ENCODE measurements at places on chromosomes 11 and 22. TPM values are rescaled to one million over a fixed set of nuclear protein-coding genes. Genes with fewer than 3 reads are reported as not detected.

Gene MS4A15
- polyA plus RNA-seq = not detected

Gene YPEL1
- 1.1 TPM for polyA plus RNA-seq

Gene KDM4D
- polyA plus RNA-seq = 0.45 TPM

Gene OR6T1
- not detected for polyA plus RNA-seq

Gene MAPK1
- 76.0 TPM for polyA plus RNA-seq

Gene XKR3
- not detected for polyA plus RNA-seq

Gene RASD2
- polyA plus RNA-seq = 1.6 TPM

Gene CSNK2A3
- not detected for polyA plus RNA-seq

Gene SLC22A9
- polyA plus RNA-seq = not detected

Gene PKDREJ
- polyA plus RNA-seq = not detected

Gene LRRC74B
- not detected for polyA plus RNA-seq

Gene OR51B4
- polyA plus RNA-seq = not detected

Gene CENPM
- 18.9 TPM for polyA plus RNA-seq

Gene OTUB1
- 123 TPM for polyA plus RNA-seq

Gene TMEM132A
- 10.1 TPM for polyA plus RNA-seq

Gene ANO1
- polyA plus RNA-seq = not detected

Gene NECTIN1
- polyA plus RNA-seq = 1.0 TPM

Gene MAPK8IP1
- polyA plus RNA-seq = 2.1 TPM

Gene OTOG
- not detected for polyA plus RNA-seq

Gene GRK3
- polyA plus RNA-seq = 0.20 TPM

Gene A4GALT
- polyA plus RNA-seq = 14.8 TPM

Gene NOX4
- 1.4 TPM for polyA plus RNA-seq

Gene MYBPC3
- polyA plus RNA-seq = 0.08 TPM

Gene PVALB
- not detected for polyA plus RNA-seq

Gene TUB
- 3.3 TPM for polyA plus RNA-seq

Gene PKNOX2
- 0.08 TPM for polyA plus RNA-seq

Gene OR51G1
- polyA plus RNA-seq = not detected

Gene MS4A7
- not detected for polyA plus RNA-seq

Gene OR2D2
- polyA plus RNA-seq = not detected

Gene APLNR
- not detected for polyA plus RNA-seq

Gene CDHR5
- polyA plus RNA-seq = not detected

Gene FAM180B
- polyA plus RNA-seq = not detected

Gene BLID
- polyA plus RNA-seq = 2.9 TPM

Gene SLC17A6
- not detected for polyA plus RNA-seq

Gene SYCE3
- polyA plus RNA-seq = 0.80 TPM

Gene ZFPL1
- 62.8 TPM for polyA plus RNA-seq

Gene JAML
- not detected for polyA plus RNA-seq

Gene CDC42EP2
- 40.3 TPM for polyA plus RNA-seq

Gene HEPHL1
- polyA plus RNA-seq = not detected

Gene DMC1
- 1.4 TPM for polyA plus RNA-seq

Gene MOGAT2
- not detected for polyA plus RNA-seq

Gene FOSL1
- polyA plus RNA-seq = 104 TPM

Gene POU2F3
- not detected for polyA plus RNA-seq

Gene PTH
- not detected for polyA plus RNA-seq

Gene C11orf16
- not detected for polyA plus RNA-seq

Gene TREH
- polyA plus RNA-seq = 0.09 TPM

Gene SCARF2
- polyA plus RNA-seq = 10.2 TPM

Gene HTR3A
- not detected for polyA plus RNA-seq

Gene HSPB2
- polyA plus RNA-seq = 8.4 TPM

Gene TXN2
- polyA plus RNA-seq = 109 TPM

Gene ANKRD13D
- 16.4 TPM for polyA plus RNA-seq

Gene USH1C
- not detected for polyA plus RNA-seq
